Fibroblast of lung (primary cell): ENCODE measurements at places on chromosomes 7 and 10. TPM values are rescaled to one million over a fixed set of nuclear protein-coding genes. Genes with fewer than 3 reads are reported as not detected.

NEUROG3 gene
- total RNA-seq, result not detected in 2 replicates

FAM13C gene
- 3.9 and 5.9 TPM in 2 replicates for total RNA-seq

HOGA1 gene
- total RNA-seq, result 1.0 and 1.5 TPM in 2 replicates

GRID2IP gene
- not detected in 2 replicates for total RNA-seq

IL6 gene
- total RNA-seq, result 22.1 and 33.7 TPM in 2 replicates

OR6B1 gene
- not detected in 2 replicates for total RNA-seq

AKR1C8 gene
- total RNA-seq, result not detected in 2 replicates

DNA sequence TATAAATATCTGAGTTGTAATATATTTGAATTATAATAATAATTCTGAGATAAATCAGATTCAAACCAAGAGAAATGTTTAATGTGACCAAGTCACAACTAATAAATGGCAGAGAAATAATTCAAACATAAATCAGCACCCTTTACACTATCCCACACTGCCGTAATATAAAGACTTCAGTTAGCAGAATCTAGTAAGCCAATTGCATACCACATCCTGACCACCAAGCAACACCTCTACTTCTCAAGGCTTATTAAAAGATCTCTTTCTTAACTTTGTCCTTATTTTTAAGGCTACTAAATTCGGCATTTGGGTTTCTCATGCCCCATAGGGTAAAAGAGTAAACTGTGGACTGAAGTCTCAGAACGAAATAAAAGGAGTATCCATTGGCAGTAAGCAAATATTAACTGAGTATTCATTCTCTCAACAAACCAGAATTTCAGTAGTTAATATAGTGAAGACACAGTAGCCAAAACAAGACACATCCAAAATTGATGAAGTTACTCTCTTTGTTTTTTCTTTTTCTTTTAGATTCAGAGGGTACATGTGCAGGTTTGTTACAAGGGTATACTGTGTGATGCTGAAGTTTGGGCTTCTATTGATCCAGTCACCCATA, 14.8 kb downstream of the ACBD5 start:
- DNase-seq, result no peak

DNA sequence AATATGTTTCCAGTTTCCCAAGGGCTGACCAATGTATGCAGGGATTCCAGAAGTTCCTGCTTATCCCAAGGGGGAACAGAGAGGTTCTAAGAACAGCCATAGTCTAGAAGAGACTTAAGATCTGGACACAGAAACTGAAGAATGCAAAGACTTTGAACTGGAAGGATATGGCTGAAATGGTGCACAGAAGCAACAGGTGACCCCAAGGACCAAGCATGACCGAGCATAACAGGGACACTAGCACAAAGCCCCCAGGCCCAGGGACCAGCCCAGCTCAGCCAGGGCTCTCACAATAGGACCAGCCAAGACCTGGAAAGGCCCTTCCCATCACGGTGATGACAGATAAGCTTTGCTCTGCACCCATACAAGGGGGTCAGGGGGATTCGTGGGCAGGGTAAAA, 213.0 kb upstream of the KMT2E start:
- no peak for DNase-seq

DNA sequence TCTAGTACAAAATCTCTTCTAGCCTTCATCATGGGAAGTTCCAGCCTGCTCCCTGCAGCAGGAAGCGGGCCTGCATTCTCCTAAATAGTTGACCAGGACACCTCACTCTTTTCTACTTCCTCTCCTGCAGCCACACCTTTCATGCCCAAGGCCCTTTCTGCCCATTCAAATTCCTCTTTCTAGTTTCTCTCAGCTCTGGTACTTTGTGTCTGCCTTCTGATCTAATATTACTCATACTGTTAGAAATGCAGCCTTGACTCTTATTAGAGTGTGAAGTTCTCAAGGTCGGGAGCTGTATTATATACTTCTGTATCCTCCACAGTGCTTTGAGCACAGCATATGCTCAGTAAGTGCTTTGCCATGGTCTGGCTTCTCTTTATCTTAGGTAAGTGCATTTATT, 103.1 kb downstream of the PRKCQ start:
- DNase-seq, result no peak

DNA sequence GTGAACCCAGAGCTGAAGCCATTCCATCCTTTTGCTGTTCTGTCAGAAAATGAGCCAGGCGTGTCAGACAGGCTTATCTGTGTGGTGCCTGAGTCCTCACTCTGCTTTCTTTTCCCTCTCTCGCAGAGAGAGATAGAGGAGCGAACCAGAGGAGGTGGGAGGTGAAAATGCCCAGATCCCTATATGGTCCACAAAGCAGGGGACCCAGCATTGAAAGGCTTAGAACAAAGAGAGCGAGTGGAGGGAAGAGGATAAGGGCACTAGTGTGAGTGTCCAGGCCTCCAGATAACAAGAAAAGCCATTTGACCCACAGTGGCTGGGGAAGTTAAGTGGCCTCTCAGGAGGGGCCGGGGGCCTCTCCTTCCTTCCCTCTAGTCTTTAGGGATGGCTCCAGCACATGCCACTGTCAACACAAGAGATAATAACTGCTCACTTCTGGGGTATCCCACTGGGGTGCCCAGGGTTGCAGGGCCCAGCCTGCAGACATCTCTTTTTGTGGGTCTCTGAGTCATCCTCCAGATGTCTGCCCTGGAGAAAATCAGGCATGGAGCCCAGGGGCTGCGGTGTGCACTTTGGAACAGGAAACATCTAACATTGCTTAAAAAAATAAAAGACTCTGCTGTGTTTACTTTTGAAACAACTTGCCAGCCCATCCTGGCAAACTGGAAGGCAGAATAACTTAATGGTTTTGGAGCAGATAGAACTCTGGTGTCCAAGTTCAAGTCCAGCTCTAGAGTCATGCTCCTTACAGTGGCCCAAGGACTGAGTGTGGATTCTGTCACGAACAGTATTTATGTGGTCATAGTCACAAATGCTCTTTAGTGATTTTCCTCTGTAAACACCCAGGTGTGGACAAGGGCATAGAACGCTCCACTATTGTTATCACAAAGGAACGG, 189.5 kb downstream of the CXCL12 start:
- peak; percentile 96 for DNase-seq

DNA sequence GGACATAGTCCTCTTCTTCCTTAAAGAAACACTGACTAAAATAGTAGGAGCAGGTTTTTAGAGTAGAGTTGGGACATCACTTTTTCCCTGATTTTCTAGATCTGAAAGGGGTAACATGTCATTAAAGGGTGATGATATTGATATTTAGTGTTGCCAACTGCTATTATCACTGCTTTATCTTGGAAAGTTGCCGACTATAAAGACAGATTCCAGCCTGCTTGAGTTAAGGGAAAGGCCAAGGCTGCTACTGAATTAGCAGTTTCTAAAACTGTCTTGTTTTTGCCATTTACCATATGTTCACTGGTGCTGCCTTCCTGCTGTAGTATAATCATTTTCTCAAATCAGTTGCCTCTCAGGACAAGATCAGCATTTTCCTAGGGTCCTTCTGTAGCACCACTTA, 29.7 kb downstream of the AP3M1 start:
- DNase-seq, result no peak

GRCh38 chr10:78354101-78354500, 320.4 kb downstream of the RPS24 start:
- no peak for DNase-seq

DNA sequence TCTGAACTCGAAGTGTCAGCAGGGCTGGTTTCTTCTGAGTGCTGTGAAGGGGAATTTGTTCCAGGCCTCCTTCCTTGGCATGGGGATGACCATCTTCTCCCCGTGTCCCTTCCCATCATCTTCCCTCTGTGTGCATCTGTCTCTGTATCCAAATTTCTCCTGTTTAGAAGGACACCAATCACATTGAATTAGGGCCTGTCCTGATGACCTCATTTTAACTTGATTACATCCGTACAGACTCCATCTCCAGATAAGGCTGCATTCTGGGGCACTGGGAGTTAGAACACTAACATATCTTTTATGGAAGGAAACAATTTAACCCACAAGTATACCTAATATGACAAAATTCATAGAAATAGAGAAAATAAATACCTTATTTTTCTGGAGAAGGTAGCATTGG, 76.8 kb upstream of the ANKRD1 start:
- no peak for DNase-seq

DNA sequence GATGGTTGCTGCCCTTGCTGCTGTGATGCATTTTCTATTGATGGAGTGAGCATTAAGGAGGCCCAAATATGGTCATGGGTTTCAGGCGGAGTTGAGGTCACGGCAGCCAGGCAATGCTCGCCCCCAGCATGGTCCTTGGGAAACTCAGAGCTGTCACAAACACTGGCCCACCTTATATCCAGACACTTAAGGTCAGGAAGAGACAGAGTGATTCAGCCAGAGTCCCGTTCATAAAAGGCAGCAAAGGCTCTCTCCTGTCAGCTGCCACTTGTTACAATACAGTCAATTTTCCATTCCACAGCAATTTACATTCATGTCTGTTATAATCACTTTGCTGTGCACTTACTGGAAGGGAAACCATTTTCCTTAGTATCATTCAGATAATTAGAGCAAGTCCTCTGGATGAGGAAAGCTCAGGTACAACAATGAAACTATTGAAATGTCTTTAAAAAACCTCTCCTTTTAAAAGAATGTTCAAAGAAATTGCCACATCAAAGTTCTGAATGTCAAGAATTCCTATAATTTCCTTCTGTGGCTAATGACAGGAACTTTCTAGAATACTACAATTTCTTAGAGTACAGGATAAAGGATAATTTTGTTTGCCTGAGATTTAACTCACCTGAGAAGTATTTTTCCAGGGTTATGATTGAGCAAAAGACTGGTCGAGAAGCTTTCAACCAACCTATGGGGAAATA, 14.8 kb upstream of the ANKRD1 start:
- DNase-seq, result peak; percentile 45

- DNase-seq, result no peak
These were observed 712 bp downstream of the ITPRIP start for GRCh38 chr10:104337521-104337984.

DNA sequence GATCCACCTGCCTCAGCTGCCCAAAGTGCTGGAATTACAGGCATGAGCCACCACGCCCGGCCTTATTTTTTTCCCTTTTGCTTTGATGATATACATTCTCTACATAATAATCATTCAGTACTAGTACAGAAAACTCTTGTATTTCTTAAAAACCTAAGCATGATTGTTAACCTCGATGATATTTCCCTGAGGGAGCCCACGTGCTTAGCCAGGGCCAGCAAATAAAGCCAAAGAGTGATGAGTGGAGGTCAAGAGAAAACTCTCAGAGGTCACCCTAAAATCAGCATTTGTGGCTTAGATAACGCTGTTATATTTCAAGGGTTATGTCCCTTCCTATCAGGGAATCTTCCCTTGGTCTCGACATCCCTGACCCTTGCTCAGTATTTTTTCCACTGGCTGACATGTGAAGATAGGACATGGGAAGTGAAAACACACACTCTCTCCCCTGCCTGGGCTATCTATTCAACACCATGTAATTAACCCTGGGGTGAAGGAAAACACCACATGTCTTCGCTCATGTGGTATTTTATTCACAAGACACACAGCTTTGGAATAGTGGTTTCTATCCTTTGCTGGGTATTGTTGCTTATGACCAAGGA, 12.6 kb downstream of the FAM200A start:
- DNase-seq, result no peak

GRCh38 chr7:155533120-155533826, 13.1 kb downstream of the CNPY1 start:
- DNase-seq, result no peak

- peak; percentile 7 for DNase-seq
These were observed 1.5 kb downstream of the PCLO start for GRCh38 chr7:83161186-83161585.

GRCh38 chr10:33657154-33657908, 322.9 kb upstream of the NRP1 start:
- peak; percentile 63 for DNase-seq

GRCh38 chr10:128324058-128324827, 198.0 kb upstream of the MKI67 start:
- DNase-seq, result no peak
